SK-MEL-5 (cell line): ENCODE measurements at places on chromosomes 2 and 18. TPM values are rescaled to one million over a fixed set of nuclear protein-coding genes. Genes with fewer than 3 reads are reported as not detected.

OBSL1 gene
- total RNA-seq: 30.7 and 34.7 TPM in 2 replicates

KCNG2 gene
- total RNA-seq: not detected in 2 replicates

DNA sequence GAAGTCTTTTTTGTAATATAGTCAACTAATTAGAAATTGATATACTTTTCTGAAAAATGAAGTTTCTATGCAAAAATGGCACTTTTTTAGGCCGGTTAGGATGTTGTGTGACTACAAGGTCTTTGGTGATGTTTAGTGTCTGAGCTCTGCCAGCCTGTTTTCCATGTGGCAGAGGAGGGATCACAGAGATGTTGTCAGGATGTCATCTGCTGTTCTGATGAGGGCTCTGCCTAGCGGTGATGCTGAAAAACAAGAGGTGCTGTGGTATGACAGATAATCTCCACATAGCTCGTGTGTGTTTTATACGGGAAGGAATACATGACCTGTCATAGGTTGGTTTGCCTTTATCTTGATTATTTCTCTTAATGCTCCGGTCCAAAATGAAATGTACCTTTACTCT lies 12.0 kb upstream of the IAH1 start:
- no peak for DNase-seq

DNA sequence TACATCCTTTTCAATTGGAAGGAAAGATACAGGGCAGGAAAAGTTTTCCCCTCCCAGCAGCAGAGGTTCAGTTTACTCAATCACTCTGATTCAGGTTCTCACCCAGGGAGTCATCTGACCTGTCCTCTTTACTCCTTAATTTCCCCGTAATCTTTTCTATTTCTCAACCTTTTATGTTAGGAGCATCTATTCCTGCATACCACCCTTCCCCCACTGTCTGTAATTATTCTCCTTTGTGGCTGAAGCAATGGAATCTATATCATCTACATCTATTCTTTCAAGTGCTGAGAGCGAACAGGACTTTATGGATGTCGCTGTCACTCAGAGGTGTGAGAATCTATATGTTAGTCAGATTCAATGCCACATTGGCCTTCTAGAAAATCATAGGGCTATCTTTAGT lies 175.2 kb downstream of the NOL4 start:
- DNase-seq: no peak

DNA sequence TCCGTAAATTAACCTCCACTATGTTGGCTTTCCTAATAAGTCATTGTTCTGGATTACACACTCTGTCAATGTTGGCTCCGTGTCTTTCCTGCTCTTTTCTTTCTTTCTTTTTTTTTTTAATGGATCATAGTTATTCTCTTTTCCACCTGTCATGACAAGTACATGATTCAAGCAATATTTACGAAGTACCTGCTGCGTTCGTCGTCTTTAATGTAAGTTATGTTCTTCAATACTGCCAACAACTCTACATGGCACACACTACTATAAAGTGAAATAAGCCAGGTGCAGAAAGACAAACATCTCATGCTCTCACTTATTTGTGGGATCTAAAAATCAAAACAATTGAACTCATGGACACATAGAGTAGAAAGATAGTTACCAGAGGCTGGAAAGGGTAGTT lies 239.1 kb downstream of the SCG2 start:
- no peak for DNase-seq

GRCh38 chr2:240143801-240144648 lies 3.6 kb upstream of the OTOS start:
- peak; percentile 63 for DNase-seq
